ENCODE measurements at places on chromosomes 7 and 10.

DNA sequence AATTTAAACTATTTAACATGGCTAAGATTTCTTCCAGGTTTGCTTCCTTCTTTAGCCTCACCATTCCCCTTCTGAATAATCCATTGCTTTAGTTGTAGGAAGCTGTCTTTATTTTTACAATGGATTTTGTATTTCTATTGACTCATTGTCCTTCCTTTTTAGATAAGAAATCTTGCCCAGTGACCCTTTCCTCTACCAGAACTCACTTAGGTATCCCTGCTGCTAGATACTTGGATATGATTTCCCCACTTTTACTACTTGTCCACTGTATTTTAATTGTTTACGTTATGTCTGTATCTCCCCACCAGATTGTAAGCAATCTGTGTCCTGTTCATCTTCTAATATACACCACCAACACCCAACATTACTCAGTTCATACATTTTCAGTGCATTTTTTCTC is 47.7 kb upstream of the MDFIC start:
- DNase-seq: no peak

GRCh38 chr10:43304687-43305333 is 37.9 kb upstream of the RASGEF1A start:
- DNase-seq: peak; percentile 53

- DNase-seq: no peak
Measured at GRCh38 chr7:158771-159170, 33.6 kb upstream of the FAM20C start.

GRCh38 chr10:11242443-11243387 is 225.0 kb downstream of the CELF2 start:
- peak; percentile 24 for DNase-seq

DNA sequence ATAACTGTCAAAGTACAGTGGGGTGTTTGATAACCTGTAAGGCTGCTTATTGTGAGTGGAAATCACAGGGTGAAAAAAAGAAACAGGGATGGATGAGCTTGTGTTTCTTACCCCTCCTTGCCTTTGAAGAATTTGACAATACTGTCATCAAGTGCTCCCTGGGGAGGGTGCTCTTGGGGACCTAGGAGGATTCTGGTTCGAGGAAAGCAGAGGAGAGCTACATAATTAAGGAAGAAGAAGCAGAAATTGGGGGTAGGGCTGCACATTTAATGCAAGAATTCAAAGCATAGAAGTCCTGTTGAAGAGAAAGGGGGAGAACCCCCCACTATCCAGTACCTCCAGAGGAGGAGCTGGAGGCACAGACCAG is 208.1 kb upstream of the PHYHIPL start:
- no peak for DNase-seq

DNA sequence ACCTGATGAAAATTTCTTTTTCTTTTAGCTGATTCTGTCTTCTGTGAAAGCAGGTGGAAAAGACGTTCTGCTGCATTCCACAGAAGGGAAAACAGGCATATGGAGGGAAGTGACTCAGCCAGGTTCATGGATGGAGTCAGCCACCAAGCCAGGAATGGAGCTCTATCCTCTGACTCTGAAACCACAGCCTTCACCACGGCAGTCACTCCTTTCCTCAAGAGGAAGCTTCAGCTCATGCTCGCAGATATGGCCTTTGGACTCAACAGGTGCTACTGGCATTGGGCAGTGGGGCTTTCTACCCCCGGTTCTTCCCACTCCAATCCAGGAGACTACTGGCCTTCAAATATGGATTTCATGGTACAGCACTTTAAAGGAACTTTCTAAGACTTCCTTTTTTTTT is 11.5 kb upstream of the PLAU start:
- DNase-seq: peak; percentile 95

DNA sequence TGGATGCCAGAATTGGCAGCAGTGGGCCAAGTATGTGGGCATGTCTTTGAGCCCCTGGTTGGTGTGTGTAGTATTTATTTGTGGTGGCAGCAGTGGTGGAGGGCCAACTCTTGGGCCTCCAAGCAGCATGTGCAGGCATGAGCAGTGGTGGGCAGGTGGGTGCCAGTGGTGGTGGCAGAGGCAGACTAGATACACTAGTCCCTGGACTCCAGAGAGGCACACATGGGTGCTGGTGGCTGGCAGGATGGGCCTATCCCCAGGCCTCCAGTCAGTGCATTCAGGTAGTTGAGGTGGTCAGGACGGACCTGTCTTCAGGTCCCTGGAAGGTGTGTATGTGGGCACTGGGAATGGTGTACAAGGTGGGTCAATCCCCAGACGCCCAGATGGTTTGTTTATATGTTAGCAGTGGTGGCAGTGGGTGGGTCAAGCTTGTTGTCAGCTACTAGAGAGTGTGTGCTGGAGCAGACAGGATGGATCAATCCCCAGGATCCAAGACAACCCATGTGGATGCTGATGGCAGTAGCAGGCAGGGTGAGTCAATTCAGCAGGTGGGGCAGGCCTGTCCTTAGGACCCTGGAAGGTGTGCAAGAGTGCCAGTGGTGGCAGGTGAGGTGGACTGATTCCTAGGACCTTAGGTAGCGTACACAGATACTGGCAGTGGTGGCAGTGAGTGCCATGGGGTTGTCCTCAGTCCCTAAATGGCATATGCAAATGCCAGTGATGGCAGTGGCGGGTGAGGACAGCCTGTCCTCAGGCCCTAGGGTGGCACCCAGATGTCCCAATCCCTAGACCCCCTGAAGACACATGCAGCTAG is 294.3 kb downstream of the RPS24 start:
- DNase-seq: no peak

DNA sequence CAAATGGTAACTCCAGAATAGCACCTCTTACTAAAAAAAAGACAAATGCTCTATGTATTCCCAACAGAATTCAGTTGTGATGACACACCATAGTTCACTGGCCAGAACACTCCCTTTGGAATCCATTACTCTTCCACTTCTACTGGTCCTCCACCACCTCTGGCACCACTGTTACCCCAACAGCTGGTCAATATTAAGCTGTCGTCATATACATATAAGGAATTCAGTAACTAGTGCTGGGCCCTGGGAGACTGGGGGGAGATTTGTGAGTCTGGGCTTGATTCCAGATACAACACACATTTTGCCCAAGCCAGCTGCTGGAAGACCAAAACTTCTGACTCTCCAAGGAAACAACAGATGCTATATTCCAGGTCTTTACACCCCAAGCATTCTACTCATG is 26.0 kb upstream of the ITGA8 start:
- DNase-seq: no peak

GRCh38 chr7:2201686-2202360 is 30.9 kb downstream of the MAD1L1 start:
- DNase-seq: no peak

GRCh38 chr10:4294996-4295792 is 510.2 kb upstream of the KLF6 start:
- no peak for DNase-seq

DNA sequence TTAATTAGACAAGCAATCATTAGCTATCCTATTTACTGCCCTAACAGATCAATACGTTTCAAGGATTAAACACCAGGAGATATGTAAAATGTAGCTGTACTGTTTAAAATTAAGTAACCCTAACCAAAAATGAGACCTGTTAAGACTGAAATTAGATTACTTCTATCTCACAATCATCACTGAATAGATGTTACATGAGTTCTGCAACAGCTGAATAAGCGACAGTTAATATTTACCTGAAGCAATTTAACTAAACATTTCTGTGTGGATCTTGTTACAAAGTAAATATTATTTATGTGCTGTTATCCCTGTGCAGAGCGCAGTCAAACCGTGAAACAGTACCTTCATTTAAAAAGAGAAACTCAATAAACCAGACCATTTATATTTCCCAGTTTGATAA is 122.5 kb downstream of the RELN start:
- DNase-seq: no peak

DNA sequence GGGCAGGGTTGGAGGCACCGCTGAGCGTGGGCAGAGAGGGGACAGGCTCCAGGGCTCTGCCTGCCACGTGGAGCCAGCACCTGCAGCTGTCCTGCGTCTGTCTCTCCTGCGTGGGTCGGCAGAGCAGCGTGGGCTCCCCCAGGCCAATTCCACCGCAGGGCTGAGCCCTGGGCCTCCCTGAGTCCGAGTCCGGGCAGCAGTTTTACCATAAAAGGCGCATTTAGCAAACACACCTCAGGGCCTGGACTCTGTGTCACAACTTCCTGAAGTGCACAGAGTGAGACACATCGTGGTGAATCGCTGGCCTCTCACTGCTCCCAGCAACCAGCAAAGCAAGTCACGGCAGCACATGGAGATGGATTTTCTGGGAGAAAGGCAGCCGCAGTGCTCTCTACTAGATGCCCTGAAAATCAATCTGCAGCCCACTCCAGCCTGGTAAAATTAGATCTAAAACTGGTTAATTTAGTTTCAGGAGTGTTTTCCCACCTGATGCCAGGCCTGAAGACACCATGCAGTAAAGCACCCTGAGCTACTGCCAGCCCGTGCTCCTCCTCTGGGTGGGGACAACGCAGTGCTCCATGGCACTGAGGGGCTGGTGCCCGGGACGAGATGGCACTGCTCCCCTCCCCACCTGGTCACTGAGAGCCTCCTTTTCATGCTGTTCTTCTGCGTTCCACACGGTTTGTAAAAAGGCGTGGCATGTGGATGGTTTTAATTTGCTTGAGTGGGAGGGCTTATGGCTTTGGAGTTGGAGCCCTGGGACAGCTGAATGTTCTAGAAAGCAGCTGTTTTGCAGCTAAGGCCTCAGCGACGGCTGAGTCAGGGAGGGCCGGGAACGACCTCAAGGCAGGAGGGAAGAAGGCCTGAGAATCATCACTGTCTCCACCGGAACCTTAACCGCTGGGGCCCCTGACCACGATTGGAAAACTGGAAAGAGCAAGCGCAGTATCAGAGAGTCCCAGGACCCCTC is 336.9 kb downstream of the ADARB2 start:
- no peak for DNase-seq

DNA sequence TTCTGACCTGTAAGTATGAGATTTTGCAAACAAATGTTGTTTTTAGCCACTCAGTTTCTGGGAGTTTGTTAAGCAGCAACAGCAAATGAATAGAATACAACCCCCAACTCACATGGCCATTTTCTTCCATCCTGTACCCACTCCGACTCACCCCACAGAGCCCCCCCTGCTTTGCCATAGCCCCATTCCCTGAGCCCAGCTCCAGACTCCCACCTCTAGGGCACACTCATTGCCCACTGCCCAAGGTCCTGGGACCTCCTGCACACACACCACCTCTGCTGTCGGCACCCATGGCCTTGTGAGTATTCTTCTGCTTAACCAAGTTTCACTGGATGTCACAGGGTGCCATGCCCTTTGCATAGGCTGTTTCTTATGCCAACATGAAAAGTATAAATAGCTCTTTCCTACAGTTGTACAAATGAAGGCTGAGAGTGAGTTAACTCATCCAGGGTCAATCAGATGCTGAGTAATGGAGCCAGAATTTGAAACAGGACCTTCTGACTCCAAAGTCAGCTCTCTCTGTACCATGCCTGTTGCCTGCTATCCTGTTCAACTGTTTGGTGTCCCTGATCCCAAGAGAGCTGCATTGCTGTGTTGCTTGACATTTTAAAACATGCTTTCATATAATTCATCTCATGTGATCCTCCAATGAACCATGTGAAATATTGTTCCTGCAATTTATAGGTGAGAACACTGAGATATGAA is 367.8 kb upstream of the ZMIZ1 start:
- DNase-seq: no peak

GRCh38 chr7:112092709-112093395 is 113.3 kb downstream of the DOCK4 start:
- DNase-seq: no peak

GRCh38 chr7:122988333-122988732 is 7.2 kb downstream of the TAS2R16 start:
- DNase-seq: no peak

GRCh38 chr10:47406870-47407691 is 23.0 kb upstream of the ZNF488 start:
- peak; percentile 94 for DNase-seq

DNA sequence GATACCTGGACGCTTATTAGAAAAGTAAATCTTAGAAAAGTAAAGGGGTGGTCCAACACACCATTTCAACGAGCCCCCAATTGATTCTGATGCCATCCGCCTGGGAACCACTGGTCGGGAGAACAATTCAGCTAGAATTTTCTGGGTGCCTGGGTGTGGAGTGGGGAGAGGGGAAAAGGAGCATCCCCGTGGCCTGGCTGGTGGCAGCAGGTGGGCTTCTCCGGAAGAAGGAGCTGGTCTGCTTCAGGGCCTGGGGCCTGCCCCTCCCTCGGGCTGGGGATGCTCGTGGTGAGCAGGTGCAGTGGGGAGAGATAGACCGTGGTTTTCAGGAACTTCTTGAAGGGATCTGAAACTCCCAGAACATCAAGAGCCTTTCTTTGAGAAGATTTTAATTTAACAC is 39.9 kb upstream of the DUSP5 start:
- no peak for DNase-seq

DNA sequence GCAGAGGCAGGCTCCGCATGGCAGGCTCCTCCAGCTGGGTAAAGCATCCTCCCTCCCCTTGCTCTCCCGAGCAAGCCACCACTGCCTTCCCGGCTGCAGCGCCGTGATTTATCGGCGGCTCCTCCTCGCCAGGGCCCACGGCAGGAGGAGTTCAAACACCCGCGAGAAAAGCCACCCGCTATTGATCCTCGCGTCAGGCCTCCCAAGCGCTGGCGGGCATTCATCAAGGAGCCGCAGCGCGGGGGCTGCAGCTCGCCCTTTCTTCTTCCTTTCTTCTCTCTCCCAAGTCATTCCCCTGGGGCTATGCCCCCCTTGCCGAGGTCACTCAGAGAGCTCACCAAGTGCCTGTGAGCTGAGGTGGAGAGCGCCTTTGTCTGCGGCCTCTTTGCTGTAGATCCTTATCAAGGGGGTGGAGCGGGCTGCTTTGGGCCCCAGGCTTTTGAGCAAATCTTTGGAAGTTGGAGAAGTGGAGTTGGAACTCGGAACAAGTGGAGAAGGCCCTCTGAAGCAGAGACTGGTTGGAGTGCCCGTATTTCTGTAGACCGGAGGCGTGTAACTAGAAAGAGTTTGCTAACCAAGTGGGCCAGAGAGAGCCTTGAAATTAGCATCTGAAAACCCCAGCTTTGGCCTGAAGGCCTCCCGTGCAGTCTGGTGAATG is 107.2 kb upstream of the PPIF start:
- no peak for DNase-seq

- DNase-seq: no peak
Measured at GRCh38 chr7:123210986-123211385, 11.2 kb upstream of the SLC13A1 start.

- no peak for DNase-seq
Measured at GRCh38 chr7:54725255-54725654, 33.8 kb downstream of the SEC61G start.

DNA sequence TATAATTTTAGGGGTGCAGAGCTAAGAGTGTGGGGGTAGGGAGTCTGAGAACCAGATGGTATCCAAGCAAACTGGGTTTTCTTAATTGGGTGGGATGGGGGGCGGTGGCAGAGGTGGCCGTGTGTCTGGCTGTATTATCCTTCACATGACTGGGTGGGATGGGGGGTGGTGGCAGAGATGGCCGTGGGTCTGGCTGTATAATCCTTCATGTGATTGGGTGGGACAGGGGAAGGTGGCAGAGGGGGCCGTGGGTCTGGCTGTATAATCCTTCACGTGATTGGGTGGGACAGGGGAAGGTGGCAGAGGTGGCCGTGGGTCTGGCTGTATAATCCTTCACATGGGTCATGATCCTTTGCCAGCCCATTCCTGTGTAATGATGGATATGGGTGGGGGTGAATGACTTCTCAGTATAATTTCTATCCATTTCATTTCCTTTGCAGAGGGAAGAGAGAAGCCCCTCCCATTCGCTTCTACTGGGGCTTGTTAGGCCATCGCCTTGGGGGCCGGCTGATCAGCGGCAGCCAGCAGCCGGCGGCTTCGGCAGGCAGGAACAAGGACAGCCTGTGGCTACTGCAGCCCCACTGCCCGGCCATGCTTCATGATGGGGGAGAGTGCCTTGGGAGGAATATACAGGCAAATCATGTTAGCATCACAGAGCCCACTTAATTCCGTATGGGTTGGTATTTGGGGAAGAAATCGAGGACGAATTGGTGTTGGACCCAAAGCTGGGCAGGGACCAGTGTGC is 179.6 kb upstream of the MKI67 start:
- no peak for DNase-seq
